ENCODE measurements at places on chromosomes 2 and 18. TPM values are rescaled to one million over a fixed set of nuclear protein-coding genes. Genes with fewer than 3 reads are reported as not detected.

DNA sequence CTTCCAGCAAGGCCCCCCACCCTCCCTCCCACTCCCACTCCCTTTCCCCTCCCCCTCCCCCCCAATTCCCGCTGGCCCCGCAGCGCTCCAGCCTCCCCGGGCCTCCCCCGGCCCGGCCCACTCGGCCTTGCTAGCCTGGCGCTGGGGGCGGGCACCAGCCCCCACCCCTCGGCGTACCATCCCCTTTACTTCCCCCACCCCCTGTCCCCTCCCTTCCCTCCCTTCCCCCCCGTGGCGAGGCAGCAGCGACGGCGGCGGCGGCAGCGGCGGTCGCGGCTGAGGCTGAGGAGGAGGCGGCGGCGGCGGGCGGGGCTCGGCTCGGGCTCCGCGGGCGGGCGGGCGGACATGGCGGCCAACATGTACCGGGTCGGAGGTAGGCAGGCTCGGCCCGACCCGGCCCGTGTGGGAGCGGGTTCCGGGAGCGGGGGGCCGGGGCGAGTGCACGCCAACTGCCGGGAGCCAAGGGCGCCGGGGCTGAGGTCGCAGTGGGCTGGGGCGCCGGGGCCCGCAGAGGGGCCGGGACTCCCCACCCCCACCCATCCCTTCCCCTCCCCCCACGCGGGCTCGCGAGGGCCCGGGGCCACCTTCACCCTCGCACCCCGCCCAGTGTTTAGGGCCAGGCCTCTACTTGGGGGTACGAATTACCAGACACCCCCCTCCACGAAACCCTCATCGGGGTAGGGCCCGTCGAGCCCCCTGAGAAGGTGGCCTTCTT is at the start of gene MTA3:
MTA3 (plus strand) TSS at position 232 of the 715 bp plus-strand sequence; CDS start at position 346, 114 bp downstream.
- DNase-seq, result no peak

GRCh38 chr2:120613742-120614571 is 121.7 kb upstream of the GLI2 start:
- DNase-seq, result no peak

- no peak for DNase-seq
Measured at GRCh38 chr18:79681484-79682387, 2.1 kb downstream of the CTDP1 start.

- no peak for DNase-seq
Measured at GRCh38 chr2:23320058-23320457, 64.9 kb upstream of the KLHL29 start.

GRCh38 chr2:8573234-8573941 is 108.5 kb upstream of the ID2 start:
- no peak for DNase-seq

DNA sequence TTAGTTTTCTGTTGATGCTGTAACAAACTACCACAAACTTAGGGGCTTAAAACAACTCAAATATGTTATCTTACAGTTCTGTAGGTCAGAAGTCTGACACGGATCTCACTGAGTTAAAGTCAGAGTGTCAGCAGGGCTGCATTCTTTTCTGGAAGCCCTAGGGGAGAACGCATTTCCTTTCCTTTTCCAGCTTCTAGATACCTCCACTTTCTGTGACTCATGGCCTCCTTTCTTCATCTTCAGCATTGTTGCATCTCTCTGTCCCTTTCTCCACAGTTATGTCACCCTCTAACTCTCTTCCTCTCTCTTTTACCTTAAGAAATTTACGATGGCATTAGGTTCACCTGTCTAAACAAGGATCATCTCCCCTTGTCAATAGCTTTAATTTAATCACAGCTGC is 13.3 kb upstream of the PPP4R1 start:
- no peak for DNase-seq

GRCh38 chr2:177611310-177611886 is 218.8 kb downstream of the AGPS start:
- DNase-seq, result no peak

Gene GALR1
- total RNA-seq, result not detected

Gene EPHA4
- total RNA-seq, result 6.6 TPM

Gene ACTG2
- 0.27 TPM for total RNA-seq
